ENCODE measurements at places on chromosomes 7 and 10.

DNA sequence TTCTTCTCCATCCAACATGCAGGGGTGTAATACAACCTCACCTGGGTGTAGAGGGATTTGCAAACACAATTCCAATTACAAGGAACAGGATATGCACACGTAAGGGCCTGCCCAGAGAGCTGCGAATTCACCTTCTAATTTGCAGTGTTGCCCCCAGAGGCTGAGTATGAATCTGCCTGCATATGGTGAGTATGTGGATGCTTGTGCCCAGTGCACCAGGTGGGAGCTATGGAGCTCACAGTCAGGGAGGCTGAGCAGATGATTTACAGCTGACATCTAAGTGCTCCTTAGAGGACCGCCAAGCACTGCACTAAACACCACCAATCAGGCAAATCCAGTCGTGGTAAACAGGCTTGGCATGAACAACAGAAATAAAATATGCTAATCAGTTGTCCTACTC, 132.0 kb downstream of the RELN start:
- no peak for DNase-seq

GRCh38 chr10:74418285-74418872, 267.4 kb downstream of the ADK start:
- DNase-seq, result no peak

DNA sequence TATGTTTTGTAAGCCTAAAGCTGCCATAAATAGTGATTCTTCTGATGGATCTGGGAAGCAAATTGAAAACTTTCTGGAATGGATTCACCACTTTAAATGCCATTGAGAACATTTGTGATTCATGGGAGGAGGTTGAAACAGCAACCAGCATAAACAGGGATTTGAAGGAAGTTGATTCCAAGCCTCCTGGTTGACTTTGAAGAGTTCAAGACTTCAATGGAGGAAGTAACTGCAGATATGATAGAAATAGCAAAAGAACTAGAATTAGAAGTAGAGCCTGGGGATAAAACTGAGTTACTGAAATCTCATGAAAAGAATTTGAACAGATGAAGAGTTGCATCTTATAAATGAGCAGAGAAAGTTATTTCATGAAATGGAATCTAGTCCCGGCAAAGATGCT, 99.2 kb downstream of the LRRC4 start:
- DNase-seq, result no peak

GRCh38 chr10:98125940-98126631, 8.4 kb upstream of the R3HCC1L start:
- DNase-seq, result no peak

GRCh38 chr7:10703981-10704380, 269.7 kb upstream of the PHF14 start:
- DNase-seq, result no peak

- peak; percentile 91 for DNase-seq
Observed at GRCh38 chr7:151754142-151754590, 122.7 kb downstream of the PRKAG2 start.

- DNase-seq, result no peak
Observed at GRCh38 chr7:143299840-143300239, 11.7 kb downstream of the CASP2 start.

- DNase-seq, result no peak
Observed at GRCh38 chr7:45580053-45580872, 6.1 kb downstream of the ADCY1 start.

GRCh38 chr10:78868861-78869260, 199.9 kb upstream of the ZMIZ1 start:
- DNase-seq, result no peak

GRCh38 chr7:131027287-131027773, 293.3 kb upstream of the KLF14 start:
- DNase-seq, result peak; percentile 94

DNA sequence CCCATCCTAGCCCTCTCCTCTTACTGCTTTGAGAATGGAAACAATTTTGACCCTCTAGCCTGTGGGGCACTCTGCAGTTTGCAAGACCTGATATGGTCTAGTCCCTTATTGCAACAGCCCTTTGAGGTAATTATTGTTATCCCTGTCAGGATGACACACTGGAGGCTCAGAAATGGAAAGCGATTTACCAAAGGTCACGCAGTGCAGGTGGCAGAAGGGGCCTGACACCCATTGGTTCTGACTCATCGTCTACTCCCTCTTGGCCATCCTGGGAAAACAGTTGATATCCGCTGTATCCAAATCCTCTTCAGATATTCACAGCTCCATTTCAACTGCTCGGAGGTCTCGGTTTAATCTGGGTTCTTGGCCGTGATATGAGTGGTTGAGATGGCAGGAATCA, 44.7 kb upstream of the AQP1 start:
- no peak for DNase-seq

DNA sequence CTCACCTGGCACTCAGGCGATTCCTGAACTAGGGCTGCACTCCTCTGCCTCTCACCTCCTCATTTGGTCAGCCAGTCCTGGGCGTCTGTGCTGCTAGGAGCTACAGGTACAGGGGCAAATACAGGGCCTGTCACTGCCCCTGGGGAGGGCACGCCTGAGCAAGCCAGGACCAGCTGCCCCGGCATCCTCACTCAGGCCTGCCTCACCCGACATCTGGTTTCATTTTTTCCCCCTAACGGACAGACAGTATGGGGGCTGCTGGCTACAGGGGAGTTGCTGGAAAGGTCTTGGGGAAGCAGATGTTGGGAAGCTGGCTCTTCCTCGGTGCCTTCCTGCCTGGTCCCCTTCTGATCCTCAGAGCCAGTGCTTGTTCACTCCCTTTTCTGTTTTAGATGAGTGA, 77.3 kb upstream of the PPIF start:
- DNase-seq, result no peak

GRCh38 chr7:41715000-41715399, 12.1 kb upstream of the INHBA start:
- no peak for DNase-seq

DNA sequence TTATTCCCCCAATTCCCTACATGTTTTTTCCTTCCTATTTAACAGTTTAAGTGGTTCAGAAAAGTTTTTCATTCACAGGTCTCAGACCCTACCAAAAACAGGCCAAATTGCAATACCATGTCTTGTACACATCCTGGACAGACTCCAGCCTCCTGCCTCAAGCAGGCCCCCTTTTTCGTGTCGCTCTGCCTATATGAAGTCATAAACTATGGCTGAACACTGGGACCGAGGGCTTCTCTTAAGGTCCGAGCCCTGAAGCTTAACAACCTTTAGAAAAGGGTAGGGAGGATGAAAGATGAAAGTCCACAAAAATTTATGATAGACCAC, 1.4 kb downstream of the FBXW4 start:
- no peak for DNase-seq

DNA sequence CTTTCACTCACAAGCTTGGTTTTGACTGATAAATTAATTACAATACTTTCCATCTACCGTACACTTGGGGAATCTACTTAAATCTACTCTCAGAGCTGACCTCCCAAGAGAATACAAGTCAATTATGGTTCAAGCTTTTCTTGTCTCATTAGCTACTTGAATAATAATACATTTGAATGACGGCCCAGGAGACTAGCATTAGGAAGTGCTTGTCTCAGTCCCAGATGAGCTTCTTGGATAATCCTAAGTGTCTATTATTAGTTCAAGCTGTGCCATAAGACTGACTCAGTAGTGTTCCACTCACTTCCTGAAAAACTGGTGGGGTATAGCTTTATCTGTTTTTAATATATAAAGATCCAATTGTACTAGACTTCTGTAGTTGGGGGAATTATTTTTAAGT, 100.2 kb downstream of the GNAT3 start:
- DNase-seq, result no peak

DNA sequence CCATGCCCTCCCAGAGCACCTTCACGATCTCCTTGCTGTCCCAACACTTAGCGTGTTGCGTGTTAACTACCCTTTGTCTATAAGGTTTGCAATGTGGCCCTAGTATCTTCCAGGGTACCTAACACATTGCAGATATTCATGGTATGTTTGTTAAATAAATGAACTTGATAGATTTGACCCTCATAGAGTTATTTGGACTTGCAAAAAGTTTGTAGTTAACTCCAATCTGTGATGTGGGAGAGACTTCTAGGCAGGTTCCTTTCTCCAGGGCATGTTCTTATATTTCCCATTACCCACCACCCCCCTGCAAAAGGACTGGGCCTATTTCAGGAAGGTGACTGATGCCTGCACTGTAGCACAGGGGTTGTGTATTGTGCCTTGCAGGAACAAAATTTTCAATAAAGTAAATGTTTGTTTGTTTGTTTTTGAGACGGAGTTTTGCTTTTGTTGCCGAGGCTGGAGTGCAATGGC, 612 bp downstream of the HILPDA start:
- DNase-seq, result no peak

GRCh38 chr7:38863601-38864291, 45.2 kb downstream of the VPS41 start:
- no peak for DNase-seq

DNA sequence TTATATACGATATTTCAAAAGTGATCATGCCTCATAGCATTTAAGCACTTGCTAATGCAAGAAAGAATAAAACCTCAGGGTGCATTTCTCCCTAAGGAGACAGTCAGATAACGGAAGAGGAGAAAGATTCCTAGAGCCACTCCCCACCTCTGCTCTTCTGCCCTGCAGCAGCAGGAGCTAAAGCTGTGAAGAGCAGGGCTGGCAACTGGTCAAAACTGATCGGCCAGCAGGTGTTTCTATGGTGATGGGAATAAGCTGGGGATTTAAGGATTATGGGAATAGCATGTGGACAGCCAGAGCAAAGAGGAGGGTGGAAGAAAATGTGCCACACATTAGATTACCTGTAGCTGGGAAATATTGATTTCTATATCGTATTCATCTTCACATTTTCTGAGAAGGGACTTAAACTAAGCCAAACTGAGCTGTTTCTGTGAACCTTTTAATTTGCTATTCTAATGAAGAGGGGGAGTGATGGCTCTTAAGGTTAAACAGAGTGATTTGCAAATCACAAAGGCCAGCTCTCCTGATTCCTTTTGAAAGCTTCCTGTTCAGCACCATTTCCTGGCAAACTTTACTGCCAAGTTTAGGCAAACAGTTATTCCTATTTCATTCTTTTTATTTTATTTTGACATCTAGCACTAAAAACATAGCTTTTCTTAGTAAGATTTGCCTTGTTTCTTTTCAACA, 268.9 kb upstream of the PFKP start:
- no peak for DNase-seq

- no peak for DNase-seq
Observed at GRCh38 chr7:139775829-139776266, 1.9 kb downstream of the HIPK2 start.

GRCh38 chr7:110650328-110650727, 440.6 kb upstream of the LRRN3 start:
- no peak for DNase-seq

DNA sequence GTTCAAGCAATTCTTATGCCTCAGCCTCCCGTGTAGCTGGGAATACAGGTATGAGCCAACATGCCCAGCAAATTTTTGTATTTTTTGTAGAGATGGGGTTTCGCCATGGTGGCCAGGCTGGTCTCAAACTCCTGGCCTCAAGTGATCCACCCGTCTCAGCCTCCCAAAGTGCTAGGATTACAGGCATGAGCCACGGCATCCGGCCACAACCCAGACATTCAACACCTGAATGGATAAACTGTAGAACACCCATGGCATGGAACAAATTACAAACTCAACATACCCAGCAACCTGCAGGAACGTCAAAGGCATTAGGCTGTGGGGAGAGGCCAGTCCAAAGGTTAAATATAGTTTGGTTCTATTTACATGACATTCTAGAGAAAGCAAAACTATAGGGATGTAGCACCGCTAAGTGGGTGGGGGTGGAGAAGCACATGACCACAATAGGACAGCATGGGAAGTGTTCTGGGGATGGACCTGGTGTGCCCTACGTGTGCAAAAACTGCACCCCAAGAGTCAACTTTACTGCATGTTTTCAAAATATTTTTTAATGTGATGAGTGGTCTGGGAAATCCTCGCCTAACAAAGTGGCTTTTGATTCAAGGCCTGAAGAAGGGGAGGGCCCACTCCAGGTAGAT, 6.5 kb upstream of the PGAM2 start:
- DNase-seq, result no peak

GRCh38 chr10:114647545-114648138, 10.4 kb downstream of the ABLIM1 start:
- no peak for DNase-seq

DNA sequence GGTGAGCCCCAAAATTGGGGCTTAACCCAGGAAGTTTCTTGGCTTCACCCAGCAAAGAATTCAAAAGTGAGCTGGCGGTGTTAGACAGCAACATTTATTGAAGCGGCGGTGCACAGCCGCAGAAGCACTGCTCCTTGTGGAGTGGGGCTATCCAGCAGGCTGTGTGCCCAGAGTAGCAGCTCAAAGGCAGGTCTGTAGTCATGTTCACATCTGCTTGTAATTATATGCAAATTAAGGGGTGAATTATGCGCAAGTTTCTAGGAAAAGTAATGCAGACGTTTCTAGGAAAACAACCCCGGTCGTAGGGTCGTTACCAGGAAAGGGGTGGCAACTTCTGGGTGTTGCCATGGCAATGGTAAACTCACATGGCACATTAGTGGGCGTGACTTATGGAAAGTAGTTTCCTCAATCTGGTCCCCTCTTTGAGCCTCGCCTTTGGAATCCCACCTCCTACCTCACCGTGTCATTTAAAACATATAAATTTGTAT, 13.7 kb upstream of the KBTBD2 start:
- DNase-seq, result peak; percentile 74

DNA sequence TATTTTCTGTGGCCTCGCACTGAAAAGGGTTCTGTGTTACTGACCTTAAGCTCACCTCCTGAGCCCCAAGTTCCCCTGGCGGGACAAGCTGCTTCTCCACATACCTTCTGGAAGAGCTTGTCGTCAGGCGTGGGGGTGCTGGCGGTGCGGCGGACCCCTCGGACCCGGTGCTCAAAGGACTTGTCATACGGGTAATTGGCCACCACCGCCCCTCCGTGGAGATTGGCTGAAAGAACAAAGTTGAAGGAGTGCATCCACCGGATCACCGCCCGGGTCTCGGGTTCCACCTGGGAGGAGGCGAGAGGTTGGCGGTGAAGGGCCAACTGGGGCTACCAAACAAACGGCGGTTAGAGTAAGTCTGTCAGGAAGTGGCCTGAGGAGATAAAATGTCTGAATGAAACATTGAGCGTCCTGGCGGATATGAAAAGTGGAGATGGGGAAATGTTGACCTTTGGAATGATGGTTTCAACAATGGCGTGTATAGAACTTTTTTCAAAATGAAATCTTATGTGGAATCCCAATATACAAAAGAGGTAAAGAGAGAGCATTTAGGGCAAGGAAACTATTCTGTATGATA, 16.5 kb downstream of the CPN1 start:
- DNase-seq, result no peak

DNA sequence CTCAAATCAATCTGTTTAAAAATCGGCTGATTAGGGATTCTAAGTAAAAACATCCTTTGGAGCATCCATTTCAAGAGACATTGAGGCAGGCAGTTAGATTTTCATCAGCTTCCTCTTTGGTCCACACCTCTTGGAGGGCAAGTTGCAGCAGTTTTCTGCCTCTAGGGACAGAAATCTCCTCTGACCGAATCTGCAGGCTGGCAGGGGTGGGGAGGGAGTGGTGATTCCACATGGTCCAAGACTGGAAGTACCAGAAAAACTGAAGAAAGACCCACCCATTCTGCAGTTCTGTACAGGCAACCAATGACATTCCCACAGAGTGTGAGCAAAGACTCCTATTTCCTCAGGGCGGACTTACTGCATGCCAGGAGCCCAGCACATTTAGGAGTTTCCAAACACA, 29.0 kb downstream of the FGFBP3 start:
- no peak for DNase-seq
